ENCODE measurements at places on chromosomes 11 and 22.
A peak's percentile ranks its signal among the peaks of the same experiment; 100 is the strongest.

GRCh38 chr11:130871616-130872015 is 44.7 kb downstream of the SNX19 start:
- no peak for DNase-seq

GRCh38 chr11:47296045-47296444 is 26.1 kb downstream of the MADD start:
- no peak for DNase-seq

DNA sequence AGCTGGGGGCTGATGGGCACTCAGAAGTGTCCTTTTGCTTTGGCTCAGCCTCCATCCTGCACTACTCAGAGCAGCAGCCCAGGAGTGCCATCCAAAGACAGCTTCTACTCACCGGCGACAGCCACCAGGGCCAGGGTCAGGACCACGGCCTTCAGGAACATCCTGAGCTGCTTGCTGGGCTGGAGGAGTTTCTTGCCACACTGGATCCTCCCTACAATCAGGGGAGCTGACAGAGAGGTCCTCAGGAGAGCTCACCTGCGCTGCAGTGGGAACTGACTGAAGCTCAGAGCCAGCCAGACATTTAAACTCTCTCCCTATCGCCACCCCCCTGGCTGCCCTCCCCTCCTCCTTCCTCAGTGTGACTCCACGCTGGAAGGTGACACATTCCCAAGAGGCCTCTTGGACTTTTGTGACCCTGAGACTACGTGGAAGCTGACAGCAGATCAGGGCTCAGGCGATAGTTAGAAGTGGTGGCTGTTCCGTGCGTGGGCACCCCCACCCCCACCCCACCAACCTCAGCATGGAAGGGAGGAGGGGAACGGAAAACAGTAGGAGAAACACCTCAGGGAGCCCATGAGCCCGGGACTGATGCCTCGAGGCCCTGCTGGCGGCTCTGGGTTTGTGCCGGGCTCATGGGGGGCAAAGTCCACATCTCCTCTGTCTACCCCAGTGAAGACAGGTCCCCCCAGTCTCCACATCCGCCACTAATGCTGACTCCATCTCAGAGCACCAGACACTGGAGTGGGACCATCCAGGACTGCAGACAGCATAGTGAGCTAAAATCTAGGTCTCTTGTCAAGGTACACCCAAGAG is at the start of gene APOA4:
APOA4 (minus strand) TSS at position 274 of the 813 bp plus-strand sequence; CDS start at position 161, 113 bp downstream.
- DNase-seq = no peak

GRCh38 chr11:35689081-35689996 is 26.8 kb downstream of the TRIM44 start:
- DNase-seq = no peak

- DNase-seq = peak; percentile 56
These were observed 52.7 kb upstream of the CCND1 start for GRCh38 chr11:69588270-69588669.

- DNase-seq = no peak
These were observed 49.1 kb upstream of the VPREB1 start for GRCh38 chr22:22195265-22196017.

DNA sequence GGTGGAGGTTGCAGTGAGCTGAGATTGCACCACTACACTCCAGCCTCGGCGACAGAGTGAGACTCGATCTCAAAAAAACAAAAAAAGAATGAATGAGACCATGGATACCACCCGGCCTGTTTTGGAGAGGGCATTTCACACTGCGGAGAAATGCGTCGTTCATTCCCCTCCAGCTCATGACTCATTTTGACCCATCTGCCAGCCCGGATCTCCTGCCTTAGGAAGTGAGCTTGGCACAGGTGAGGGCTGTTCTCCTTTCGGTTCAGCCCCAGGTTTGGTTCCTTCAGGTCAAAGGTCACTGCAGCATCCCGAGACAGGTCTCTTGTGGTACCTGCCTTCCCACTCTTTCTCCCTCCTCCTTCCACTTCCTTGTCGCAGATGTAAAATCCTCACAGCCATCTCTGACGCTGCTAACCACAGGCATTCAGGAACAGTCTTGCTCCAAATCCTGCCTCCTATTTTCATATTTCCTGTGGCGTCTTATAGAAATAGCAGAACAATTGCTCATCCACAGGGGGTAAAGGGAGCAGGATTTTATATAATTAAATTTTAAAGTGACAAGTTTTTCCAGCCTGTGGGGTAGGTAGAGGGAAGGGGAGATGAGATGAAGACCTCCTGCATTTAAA is 517.9 kb downstream of the NTM start:
- DNase-seq = peak; percentile 72

GRCh38 chr11:49432242-49432848 is 223.9 kb upstream of the FOLH1 start:
- no peak for DNase-seq

DNA sequence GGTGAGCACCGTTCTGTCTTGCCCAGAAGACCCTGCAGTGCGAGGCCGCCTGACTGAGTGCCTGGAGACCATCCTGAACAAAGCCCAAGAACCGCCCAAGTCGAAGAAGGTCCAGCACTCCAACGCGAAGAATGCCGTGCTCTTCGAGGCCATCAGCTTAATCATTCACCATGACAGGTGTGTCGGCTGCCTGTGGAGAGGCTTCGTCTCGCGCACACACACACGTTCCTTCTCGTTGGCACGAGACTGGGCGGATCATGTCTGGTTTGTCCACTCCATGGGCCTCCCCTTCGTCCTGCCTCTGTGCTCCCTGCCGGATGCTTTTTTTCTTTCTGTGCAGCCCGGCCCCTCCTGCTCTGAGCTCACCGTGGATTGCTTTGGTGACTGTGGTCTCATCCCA is 51.1 kb downstream of the MUC6 start:
- DNase-seq = no peak

DNA sequence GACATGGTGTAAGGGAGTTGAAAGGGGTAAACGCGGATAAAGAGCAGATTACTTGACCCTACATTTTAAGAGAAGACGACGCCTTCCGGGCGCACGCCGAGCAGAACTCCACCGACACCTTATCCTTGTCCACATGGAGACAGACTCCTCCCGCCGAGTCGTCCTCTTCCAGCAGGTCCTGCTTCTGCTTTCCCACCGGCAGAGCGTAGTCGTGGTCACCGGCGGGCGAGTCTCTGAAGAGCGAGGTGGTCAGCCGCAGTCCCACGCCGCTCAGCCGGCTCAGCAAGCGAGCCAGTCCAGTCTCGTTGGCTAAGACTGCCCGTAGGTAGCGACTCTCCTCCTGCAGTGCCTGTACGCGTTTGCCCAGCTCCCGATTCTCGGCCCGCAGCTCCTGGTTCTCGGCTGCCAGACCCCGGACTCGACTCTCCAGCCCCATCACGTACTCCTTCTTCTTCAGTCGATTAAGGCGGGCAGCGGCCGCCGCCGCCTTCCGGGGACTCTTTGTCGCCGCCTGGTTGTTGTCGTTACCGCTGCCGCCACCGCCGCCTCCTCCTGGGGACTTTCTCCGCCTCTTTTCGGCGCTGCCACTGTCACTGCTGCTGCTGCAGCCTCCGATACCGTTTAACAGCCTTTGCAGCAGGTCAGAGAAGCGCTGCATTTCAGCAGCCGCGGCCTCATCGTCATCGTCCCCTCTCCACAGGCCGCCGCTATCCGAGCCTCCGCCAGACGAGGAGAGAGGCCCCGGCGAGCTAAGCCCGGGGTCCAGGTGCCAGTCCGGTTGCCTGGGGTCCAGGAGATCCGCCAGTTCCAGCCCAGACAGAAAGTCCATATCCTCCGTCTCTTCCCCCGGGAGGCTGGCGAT is 945 bp downstream of the CREBZF start:
- no peak for DNase-seq

Measured in skeletal muscle cell (primary cell).